Tibial artery (tissue), 4 donors: ENCODE measurements at places on chromosomes 7 and 10.
A peak's percentile ranks its signal among the peaks of the same experiment; 100 is the strongest.

GRCh38 chr10:61028861-61029361 is 84.9 kb upstream of the RHOBTB1 start:
- no peak for DNase-seq

DNA sequence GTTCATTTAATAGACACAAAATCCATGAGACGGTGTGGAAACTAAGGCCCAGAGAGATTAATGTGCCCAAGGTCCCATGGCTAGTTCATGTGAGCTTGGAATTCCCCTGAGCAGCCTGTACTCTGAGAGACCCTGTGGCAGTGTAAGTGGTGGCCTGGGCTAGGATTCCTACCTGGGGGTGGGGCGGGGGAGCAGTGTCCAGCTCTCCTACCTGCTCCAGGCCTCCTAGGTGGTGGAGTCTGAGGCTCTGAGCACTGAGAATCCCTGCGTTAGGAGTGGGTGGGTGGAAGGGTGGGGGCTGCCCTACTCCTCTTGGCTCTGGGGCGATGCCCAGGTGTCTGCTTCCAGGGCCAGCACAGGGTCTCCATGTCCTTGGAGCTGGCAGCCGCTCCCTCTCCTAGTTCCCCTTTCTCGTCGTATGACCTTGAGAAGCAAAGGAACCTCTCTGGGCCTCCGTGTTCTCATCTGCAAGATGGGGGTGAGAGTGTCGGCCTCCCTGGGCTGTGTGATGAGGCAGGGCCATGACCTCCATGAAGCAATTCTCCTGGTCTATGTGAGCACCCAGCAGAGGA is 2.5 kb downstream of the SNCG start:
- peak; percentile 61 for DNase-seq

- DNase-seq, result no peak
Measured at GRCh38 chr10:97647556-97647955, 7.1 kb downstream of the PI4K2A start.

- DNase-seq, result no peak
Measured at GRCh38 chr10:85421421-85421820, 945.2 kb downstream of the GRID1 start.

DNA sequence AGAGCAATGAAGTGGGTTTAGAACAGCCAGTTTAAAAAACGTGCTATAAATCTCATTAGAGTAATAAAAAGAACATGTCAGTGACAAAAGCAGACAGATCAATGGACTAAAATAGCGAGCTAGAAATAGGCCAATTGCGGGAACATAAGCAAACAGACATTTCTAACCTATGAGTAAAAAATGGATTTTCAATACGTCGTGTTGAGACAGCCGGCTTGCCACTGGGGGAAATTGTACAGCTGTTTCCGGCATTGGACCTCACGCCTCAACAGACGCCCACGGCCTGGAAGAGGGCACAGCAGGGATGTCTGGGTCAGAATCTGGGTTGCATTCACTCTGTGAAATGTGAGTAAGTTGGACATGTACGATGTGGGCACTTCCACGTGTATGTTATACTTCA is 92.9 kb downstream of the SVOPL start:
- DNase-seq, result no peak

DNA sequence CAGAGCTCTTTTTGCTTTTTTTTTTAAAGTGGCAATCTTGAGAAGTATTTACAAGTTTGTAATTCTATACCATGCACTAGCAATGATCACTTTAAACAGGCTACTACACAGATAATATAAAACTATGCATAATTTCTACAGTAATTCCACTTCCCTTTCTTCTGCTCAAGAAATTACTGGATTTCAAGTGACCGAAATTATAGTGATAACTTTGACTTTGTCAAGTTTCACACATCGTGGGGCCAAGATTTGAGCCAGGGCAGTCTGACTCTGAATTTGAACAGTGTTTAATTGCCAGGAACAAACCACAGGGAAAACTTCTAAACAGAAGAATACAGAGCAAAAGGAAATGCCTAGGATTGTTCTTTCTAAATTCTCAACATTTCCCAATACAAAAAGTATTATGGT is 288.3 kb upstream of the MKLN1 start:
- no peak for DNase-seq

DNA sequence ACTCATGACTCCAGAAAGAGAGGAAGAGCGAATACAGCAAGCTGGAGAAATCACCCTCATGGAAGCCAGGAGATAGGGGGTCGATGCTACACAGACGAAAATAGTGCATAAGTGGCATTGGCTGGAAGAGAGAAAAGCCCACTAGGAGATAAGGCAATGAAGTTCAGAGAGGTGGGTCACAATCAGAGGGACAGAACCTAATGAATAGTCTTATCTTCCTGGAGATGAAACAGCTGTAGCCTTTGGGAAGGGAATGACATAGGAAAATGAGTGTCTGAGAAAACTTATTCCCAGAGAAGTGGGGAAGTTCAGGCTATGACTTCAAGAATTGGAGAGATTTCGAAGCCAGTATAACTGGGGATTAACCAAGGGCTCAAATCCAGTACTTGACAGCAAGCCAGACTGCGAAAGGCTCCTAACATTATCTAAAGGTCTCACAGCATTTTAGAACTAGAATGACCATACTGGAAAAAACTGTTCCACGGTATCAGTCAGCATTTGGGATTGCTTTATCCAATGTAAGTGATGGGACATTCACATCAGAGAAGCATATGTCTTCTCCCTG is 211.1 kb downstream of the ZNF365 start:
- no peak for DNase-seq

DNA sequence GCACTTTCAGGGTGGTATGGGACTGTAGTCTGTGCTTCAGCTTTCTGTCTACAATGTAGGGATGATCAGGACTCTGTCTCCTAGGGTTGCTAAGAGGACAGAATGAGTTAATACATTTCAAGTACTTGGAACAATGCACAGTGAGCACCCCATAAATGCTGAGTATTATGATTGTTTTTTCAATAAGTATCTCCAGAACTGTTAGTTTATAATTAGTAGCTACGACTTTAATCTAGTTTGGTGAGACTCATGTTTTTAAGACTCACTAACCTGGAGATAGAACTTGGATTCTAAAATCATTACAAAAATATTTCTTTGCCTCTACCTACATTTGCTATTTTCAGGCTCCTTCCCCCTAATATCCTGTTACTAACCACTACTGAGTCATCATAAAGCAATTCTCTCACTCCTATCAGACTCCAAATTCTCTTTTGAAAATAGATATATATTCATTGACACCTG is 95.3 kb downstream of the CPED1 start:
- DNase-seq, result no peak

DNA sequence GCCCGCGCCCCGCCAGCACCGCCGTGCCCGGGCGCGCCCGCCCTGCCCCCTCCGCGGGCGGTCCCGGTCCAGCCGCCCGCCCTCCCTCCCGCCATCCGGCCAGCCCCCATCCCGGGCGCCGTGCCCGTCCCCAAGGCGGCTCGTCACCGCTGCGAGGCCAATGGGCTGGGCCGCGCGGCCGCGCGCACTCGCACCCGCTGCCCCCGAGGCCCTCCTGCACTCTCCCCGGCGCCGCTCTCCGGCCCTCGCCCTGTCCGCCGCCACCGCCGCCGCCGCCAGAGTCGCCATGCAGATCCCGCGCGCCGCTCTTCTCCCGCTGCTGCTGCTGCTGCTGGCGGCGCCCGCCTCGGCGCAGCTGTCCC is at the start of gene HTRA1:
Gene HTRA1, plus strand, starts transcription at position 187 of the 362 bp plus-strand sequence. Its CDS starts 100 bp downstream, at position 287.
- peak; percentile 75 for DNase-seq

DNA sequence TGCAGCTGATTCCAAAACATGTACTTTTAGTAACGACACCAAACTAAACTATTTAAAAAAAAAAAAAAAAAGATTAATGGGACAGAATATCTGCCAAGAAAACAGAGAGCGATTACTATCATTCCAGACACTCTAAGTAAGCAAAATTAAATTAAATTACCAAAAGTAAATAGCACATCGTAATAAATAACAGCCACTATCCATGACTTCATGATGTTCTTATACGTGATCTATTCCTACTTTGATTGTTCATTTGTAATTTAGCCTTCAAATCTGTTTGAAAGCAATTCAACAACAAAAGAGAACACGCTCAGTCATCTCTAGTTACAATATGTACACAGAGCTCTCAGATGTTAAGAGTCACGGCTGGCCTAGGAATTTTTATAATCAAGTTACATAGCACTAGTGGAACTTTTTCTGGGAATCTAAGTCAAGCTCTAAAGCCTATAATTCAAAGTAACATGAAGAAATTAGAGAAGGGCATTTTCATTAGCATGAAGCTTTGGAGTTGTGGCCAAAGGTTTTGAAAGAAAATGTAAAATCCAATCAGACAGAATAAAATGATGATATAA is 241.7 kb upstream of the NEBL start:
- DNase-seq, result no peak

DNA sequence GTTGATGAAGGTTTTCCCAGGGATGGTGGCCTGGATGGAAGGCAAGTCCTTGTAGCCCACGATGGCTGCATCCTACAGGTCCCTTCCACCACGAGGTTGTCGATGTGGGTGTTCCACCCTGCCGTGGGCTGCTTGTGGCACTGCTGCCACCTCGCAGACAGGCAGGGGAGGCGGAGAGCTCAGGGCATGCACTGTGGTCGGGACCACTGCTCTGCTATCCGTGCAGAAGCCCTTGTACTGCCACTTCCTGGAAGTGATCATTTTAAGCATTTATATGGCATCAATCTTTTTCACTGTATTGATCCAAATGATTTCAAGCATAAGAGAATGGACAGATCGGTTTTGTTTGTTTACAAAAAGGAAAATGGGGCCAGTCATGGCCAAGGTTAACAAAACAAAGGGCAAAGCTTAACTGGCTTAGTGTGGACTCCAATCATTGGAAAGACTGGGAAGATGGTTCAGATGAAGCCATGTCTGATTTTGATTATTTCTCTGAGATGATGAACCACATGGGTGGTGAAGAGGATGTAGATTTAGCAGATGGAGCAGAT is 8.2 kb upstream of the CYP17A1 start:
- no peak for DNase-seq

DNA sequence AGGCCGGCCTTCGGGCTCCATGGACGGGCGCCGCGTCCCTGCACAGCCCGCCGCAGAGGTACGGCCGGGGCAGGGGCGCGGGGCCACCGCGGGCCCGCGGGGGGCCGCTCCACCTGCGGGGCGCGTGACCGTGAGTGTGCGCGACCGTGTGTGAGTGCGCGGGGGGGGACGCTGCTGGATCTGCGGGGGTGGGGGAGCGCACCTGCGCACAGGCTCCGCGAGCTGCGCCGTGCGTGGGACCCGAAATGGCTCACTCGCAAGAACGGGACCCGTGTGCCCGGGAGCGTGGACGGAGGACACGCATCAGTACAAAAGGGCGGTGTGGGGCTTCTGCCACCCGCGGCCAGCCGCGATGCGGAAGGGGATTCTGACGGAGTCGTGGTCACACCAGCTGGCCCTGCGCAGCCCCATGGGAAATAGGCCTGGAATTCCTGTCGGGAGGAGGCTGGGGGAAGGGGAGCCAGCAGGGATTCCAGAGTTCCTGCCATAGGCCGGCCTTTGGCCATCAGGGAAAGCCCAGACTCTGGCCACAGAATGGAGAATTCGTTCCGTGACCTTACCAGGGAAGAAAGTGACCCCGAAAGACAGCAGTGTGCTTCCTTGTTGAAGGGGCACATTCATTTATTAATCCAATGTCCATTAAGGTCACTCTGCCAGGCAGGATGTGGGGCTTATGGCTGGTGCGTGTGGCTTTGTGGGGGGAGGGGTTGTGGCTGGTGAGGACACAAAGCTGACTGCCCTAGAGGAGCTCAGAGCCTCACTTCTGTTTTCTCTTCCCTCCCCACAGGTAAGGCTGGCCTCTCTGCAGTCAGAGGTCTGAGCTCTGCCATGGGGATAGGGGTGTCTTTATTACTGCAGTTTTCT is 494 bp downstream of the REPIN1 start:
- DNase-seq, result peak; percentile 88

- DNase-seq, result no peak
Measured at GRCh38 chr7:80981405-80981804, 62.6 kb upstream of the SEMA3C start.

- no peak for DNase-seq
Measured at GRCh38 chr10:78798976-78799730, 269.6 kb upstream of the ZMIZ1 start.

DNA sequence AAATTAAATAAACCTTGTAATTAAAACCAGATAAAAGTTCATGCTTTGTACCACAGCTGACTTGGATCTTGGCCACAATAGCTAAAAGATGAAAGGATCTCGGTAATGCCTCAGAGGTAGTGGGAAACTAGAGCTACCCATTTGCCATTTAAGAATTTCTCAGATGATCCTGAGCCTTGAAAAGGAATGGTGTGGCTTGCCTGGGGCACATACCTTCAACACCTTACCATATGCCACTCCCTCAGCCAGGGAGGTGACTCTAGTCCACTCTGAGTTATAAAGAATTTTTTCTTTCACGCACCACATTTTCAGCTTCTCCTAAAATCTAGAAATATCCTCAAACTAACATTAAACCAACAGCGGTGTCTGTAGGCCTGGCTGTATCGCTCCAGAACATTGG is 516.3 kb upstream of the TEX47 start:
- DNase-seq, result no peak

DNA sequence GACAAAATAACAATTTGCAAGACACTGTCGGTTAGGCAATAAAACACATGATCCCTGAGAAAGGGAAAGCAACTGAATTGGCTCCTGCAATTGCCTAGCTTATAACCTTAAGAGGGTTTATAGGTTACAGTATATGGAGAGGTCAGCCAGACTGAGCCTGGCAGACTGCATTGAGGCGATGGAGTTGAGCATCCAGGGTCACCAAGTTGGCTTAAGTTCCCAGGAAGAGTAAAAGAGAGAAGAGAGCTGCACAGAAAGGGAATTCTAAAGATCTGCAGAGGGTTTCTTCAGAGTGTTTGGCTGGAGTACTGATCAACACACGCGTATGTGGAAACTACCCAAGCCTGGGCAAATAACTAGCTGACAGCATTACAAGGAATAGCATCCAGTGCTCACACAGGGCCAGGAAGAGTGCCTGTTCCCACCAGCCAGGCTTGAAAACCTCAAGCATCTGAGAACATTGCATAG is 11.2 kb downstream of the ANKMY2 start:
- peak; percentile 70 for DNase-seq

DNA sequence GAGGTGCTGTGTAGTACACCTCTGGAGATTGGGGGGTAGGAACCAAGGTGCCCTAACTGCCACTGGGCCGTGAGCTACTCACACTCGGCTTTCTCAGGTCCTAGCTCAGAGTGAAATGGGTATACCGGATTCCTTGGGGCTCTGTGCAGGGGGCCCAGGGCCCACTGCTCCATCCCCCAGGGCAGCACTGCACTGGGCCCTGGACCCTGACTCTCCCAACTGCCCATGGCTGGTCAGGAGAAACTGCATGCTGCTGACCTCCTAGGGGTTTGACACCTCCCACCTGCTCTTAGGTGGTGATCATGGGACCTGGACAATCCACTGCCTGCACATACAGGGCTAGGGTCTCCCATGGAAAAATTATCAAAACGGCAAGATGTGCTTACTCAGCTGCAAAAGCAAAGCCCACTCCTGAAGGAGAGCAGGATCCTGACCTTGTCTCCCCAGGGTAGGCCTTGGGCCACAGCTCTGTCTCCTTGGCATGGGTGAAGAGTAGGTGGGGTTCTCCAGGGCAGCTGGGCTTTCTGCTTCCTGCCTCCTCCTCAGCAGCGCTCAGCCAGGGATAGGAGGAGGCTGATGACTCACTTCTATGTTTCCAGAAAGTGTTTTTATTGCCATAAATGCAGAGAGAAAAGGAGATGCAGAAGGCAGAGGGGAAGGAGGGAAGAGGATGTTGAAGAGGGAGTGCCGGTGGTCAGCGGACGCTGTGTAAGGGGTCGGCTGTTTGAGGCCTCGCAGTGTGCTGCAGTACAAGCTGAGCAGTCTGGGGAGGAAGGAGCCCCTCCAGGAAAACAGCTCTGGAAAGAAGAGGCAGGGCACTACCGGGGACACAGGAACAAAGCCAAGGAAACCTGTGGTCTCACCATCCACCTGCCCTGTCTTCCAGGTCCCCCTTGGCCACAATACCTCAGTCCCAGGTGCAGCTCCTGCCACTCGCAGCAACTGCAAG is 107.8 kb downstream of the ARHGAP22 start:
- peak; percentile 29 for DNase-seq

GRCh38 chr7:81469869-81470723 is 299.8 kb downstream of the HGF start:
- DNase-seq, result peak; percentile 38
